ENCODE measurements at places on chromosomes 12 and 14.

DNA sequence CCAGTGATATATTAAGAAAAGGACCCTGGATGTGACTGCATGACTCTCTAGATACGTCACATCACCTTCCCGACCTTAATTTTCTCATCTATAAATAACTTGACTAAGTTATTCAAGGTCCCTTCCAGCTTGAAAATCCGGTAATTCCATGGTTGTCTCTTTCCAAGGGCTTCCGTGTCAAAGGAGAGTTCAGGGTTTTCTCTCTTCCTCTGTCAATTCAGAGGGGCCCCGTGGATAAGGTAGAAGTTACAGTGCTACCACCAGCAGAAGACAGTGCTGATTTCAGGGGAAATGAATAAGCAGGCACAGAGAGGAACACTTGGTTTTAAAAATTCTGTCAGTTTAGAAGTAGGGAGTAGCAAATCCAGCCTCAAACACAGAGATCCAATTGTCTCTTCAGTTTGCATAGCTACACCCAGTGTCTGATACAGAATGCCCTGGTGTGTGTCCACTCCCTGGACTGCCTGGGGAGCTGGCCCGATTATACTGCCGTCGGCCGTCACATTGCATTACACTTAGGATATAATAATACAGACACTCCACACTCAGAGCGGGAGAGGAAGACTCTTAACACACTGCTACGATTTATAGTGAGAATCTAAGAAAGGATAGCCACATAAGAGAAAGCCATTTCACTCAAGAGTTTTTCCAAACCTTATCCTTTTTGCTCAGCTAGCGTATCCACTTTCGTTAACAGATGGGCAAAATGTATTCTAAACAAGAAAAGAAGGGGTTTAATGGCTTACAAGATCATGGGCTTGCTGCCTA lies 54.7 kb upstream of the GTF2A1 start:
- no peak for DNase-seq

DNA sequence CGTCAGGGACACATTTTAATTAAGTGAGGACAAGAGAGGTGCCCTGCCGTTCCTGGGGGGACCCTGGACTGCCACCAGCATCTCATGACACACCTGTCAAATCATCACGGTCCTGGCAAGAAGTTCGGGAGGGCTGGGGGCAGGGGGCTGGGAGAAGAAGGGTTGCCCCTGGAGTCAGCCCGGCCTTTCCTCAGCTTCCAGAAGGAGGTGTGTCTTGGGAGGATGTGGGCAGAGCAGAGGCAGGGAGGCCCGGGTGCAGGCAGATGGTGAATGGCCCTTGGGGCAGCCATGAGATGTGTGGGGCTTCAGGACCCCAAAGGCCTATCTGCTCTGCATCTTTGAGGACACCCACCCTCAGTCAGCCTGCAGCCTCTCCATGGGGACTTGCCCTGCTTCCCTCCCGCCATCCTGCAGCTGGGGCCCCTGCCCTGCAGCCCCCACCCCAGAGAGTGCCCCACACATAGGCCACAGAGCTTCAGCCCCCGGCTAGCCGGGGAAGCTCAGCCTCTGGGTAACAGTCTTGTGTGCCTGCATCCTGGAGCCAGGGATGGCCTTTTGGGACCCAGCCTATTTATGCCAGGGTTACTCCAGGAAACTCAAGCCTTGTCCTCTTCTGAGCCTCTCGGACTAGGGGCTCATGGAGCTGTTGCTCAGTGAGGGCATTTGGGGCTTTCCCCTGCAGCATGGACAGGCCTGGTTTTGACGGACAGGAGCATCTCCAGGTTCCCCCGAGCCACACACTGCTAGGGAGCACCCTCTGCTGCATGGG lies 178.5 kb downstream of the KIF26A start:
- no peak for DNase-seq

GRCh38 chr14:90179357-90179756 lies 77.0 kb upstream of the PSMC1 start:
- no peak for DNase-seq

DNA sequence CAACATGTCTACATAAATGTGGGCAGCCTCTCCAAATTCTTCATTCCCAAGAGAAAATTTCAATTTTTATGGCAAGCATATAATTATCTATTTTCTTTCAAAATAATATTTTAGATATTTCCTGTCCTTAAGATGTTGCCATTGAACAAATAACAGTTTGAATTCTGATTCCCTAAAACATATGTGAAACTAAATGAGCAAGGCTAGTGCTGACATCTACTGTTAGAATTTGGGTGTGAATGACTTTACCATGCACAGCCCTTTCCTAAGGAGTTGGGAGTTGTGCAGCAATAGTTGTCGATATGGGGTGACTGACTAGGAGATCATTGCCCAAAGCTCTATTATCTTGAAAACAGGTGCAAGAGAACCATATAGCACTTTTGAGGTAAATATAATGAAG lies 108.2 kb upstream of the SLC38A4 start:
- peak; percentile 69 for DNase-seq

DNA sequence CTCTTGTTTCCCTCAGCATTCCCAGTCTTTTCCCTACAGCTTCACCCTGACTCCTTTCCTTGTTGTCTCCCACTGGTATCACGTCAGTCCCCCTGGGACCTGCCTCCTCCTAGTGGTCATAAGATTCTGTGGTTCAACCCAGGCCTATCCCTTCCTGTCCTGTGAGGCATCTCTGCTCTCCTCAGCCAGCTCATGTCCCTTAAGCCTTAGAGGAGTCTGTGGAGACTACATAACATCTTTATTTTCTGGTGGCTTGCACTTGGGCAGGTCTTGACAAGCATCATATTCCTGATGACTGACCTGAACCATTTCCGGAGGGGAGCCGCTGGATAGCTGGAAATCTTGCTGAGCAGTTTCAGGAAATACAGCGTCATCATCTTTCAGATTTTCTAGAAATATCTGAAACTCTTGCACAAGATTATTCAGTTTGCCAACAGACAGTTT lies 688 bp downstream of the C12orf71 start:
- no peak for DNase-seq

- no peak for DNase-seq
Observed at GRCh38 chr12:119274636-119275065, 59.9 kb upstream of the CCDC60 start.

- no peak for DNase-seq
Observed at GRCh38 chr12:57347284-57347683, 83.6 kb downstream of the R3HDM2 start.

DNA sequence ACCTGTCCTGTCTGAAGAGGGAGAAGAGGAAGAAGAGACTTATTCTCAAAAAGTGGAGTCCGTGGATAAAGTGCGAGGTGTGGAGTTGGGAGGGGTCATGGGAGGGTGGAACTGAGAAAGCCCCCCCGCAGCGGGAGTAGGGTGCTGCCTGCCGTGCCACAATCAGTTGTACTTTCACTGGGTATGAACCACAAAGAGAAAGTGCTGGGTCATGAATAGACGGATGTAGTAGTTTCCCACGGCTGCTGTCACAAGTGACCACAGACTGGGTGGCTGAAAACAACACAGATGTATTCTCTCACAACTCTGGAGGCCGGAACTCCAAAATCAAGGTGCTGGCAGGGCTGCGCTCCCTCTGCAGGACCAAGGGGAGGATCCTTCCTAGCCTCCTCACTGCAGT lies 5.5 kb downstream of the DNAH10 start:
- no peak for DNase-seq

- no peak for DNase-seq
Observed at GRCh38 chr14:57502586-57503254, 9.1 kb upstream of the CCDC198 start.

DNA sequence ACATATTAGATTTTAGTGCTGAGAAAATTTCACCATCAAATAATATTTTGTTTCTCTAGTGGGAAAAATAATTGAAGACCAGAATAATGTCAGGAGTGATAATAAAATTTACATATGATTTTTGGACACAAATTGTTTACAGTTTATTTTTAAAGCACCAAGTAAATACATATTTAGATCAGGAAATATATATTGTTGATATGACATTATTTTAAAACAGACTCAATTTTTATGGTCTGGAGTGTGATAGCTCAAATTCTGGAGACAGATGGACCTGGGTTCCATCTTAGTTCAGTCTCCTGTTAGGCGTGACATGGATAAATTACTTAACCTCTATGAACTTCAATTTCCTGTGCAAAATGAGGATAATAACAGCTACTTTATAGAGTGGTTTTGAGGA lies 135.4 kb downstream of the TPH2 start:
- no peak for DNase-seq

GRCh38 chr14:64680013-64680713 lies 24.1 kb upstream of the PLEKHG3 start:
- DNase-seq, result no peak

DNA sequence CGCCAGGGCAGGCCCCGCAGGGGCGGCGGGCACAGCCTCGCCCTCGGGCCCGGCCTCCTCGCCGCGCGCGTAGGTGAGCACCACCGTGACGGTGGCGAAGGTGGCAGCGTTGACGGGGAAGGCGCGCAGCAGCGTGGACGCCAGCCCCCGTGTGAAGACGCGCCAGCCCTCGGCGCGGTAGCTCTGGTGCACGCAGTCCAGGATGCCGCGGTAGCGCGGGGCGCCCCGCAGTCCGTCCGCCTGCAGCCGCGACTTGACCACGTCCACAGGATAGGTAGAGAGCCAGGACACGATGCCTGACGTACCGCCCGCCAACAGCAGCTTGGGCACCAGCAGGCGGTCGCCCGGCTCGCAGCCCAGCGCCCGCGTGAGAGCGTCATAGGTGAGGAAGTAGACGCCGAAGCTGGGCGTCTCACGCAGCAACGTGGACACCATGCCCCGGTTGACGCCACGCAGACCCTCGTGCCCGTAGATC lies 13.9 kb downstream of the SLC25A29 start:
- no peak for DNase-seq

DNA sequence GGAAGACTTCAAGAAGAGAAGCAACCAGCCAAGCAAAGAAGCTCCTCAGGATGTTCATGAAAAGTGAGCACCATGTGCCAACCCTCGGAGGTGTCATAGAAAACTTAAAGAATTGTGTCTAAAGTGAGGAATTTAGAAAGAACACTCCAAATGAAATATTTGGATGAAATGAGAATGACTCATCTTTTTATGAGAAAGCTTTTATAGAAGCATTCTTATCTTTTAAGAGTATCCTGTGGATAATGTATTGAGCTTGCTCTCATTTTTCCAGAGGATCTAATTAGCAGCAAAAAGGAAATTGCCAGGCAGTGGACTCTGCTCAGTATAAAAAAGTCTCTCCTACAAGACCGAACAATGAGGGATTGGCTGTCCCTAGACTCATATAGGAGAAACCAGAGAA lies 454.9 kb downstream of the LRIG3 start:
- peak; percentile 26 for DNase-seq

GRCh38 chr14:68781161-68782021 lies 11.5 kb downstream of the ZFP36L1 start:
- DNase-seq, result no peak

DNA sequence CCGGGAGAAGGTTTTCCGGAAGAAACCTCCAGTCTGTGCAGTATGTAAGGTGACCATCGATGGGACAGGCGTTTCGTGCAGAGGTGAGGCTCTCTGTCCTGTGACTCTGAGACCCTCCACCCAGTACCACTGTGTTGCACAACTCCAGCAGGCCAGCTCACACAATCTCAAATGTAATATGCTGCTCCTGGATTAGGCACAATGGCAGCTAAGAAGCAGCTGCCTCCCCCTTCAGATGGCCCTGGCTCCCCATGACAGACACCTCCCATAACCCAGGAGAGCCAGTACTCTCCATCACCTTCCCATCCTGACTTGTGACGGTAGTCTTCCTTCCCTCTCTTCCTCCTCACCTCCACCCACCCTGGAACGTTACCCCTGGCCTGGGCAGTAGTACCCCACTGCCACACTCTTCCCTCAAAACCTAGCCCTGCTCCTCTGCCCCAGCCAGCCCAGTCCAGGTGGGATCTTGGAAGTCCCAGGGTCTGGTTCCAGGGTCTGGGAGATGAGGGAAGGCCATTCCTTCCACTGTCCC lies 2.1 kb downstream of the TNS2 start:
- no peak for DNase-seq

DNA sequence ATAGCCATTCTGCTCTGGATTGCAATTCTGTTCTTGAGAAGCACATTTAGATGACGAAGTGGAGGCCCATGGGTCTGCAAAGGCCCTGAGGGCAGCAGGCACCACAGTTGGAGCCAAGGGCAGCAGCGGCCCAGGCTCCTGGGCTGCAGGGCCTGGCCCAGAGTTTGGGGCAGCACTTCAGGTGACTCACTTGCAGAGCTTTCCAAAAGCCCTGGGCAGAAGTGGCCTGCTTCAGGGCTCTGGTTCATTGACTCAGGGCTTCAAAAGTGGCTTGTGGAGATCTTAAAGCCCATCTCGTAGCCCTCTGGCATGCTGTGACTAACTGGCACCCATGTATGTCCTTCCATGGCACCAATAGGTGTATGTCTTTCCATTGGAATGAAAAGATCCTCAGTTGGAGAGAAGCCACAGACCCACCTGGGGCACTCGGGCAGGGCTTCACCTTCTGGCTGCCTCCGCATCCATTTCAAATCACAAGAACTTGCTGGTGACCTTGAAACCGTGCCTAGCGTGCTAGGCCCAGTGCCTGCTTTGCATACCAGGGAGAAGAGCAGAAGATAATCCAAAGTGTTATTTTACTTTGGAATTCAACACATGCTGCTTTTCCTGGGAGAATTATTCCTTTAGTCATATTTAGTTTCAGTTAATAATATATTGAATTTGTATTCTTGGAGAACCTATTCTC lies 106.7 kb downstream of the PRMT8 start:
- no peak for DNase-seq

DNA sequence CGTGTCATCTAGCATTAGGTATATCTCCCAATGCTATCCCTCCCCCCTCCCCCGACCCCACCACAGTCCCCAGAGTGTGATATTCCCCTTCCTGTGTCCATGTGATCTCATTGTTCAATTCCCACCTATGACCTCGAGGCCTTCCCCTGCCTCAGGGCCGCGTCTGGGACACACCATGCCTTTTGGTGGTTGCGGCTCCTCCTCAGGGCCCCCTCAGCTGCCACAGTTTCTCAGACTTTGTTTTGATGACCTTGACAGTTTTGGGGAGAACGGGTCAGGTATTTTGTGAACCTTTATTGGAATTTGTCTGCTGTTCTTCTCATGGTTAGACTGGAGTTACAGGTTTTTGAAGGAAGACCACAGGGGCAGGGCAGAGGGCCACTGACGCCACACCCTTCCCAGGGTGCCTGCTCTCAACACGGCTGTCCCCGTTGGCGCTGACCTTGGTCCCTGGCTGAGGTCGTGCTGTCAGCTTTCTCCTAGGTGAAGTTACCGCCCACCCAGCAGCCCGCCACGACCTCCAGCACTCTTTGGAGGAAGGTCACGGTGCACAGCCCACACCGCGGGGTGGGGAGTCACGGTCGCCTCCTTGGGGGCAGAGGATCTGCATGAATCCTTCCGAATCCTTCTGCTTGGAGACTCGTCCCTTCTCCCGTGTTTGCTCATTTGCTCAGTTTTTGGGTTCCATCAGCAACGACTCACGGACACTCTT lies 130.5 kb downstream of the KIF26A start:
- no peak for DNase-seq

- DNase-seq, result peak; percentile 70
Observed at GRCh38 chr12:27193106-27193505, 51.0 kb upstream of the STK38L start.

- DNase-seq, result no peak
Observed at GRCh38 chr12:94745562-94745961, 95.2 kb upstream of the TMCC3 start.

DNA sequence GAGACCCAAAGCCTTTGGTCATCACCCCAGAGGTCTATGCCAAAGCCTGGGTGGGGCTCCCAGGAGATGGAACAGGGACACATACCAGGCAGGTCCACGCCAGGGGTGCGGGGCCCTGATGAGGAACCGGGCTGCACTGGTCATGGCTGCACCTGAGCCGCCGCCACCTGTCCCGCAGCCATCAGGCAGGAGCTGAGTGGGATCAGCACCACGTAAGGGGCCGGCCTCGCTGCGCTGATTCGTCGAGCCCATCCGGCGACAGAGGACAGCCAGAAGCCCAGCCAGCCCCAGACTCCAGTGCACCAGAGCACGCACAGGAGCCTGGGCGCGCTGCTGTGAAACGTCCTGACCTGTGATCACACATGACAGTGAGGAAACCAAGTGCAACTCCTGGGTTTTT lies 15.9 kb downstream of the DEGS2 start:
- no peak for DNase-seq

Measured in HFFc6 (cell line).